ENCODE measurements at places on chromosomes 5 and 9. TPM values are rescaled to one million over a fixed set of nuclear protein-coding genes. Genes with fewer than 3 reads are reported as not detected.
A peak's percentile ranks its signal among the peaks of the same experiment; 100 is the strongest.

GRCh38 chr9:25681266-25681665, 3.0 kb upstream of the TUSC1 start:
- no peak for DNase-seq

DNA sequence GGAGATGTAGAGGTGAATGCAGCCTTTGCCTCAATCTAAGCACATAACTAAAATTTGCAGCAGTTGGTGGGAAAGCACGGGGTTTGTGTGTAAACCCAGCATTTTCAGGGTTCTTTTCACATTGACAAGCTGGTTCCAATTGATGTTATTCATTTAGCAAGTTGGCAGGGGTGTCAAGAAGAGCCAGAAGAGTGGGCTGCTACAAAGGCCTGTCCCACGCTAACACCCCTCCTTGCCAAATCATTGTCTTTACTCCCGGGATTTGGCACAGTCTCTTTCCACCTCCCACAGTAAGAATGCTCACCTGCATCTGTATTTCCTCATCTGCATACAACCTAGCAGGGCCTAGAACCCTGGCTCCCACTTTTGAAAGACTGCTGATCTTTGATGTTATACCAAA, 11.8 kb downstream of the RGMB start:
- DNase-seq: no peak

- no peak for DNase-seq
Observed at GRCh38 chr9:34553511-34554021, 30.8 kb upstream of the ENHO start.

Gene OBP2B
- polyA plus RNA-seq: not detected

Gene PCDHA8
- 0.03 TPM for polyA plus RNA-seq

Gene PRR16
- 19.3 TPM for polyA plus RNA-seq

DNA sequence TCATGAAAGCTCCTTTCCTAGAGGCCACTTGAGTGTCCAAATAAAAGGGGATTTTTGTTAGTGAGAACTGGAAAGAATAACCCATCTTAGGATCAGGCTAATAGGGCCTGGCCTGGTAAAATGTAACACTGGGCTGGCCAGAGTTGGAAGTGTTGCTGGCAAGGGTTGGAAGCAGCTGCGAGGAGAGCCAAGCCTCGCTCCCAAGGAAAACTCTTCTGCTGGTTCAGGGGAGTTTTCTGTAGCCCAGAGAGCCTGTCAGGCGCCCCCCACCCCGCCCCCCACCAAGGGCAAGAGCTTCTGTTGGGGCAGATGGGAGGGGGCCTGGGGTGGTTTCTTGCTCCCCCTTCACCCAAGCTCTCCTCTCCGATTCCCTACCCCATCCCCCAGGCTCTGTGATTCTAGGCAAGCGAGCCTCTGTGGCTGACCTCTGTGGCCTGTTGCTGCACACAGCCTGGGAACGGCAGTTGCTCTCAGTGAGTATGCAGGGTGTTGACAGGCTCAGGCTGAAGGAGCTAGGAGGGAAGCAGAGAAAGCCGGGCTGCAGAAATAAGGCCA, 547.8 kb downstream of the CCDC171 start:
- no peak for DNase-seq

Gene CTSV
- polyA plus RNA-seq: 0.24 TPM

- no peak for DNase-seq
Observed at GRCh38 chr9:86525182-86525581, 171.0 kb upstream of the TUT7 start.

- peak; percentile 46 for DNase-seq
Observed at GRCh38 chr5:117263231-117263630, 688.6 kb upstream of the SEMA6A start.

DNA sequence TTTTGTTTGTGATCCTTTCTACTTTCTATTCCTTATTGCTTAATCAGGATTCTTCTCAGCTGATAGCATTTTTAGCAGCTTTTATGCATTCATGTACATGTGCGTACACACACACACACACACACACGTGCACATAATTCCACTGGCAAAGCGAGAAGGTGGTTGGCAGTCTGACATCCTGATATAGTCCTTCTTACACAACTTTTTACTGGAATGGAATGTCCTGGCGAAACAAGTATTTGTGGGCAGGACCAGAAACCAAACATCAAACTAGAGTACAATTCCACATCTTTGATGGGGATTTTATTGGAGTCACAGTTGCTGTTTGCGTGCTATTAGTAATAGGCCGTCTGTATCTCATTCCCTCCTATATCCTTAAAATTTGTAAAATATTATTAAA, 356.5 kb downstream of the CCDC171 start:
- DNase-seq: no peak

Gene TNC
- polyA plus RNA-seq: 43.4 TPM

GRCh38 chr5:33785571-33785970, 106.2 kb downstream of the ADAMTS12 start:
- no peak for DNase-seq

Gene TARS1
- 83.3 TPM for polyA plus RNA-seq

Gene CER1
- polyA plus RNA-seq: 0.46 TPM

Gene CTXN3
- 1.0 TPM for polyA plus RNA-seq

DNA sequence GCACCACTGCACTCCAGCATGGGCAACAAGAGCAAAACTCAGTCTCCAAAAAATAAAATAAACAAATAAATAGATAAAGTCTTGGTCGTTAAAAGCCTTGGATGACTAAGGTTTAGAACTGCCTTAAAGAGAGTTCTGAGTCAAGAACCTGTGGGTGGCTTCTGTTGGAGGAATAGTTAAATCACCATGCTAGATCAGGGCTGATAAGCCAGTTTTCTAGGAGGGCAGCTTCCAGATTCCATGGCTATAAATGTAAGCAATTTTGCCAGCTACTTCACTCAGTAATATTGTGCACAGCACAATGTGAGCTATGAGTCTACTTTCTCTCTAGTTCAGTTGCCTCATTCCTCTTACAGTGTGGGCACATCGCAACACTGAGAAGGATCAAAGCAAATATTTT, 242.1 kb upstream of the NUDT12 start:
- no peak for DNase-seq

DNA sequence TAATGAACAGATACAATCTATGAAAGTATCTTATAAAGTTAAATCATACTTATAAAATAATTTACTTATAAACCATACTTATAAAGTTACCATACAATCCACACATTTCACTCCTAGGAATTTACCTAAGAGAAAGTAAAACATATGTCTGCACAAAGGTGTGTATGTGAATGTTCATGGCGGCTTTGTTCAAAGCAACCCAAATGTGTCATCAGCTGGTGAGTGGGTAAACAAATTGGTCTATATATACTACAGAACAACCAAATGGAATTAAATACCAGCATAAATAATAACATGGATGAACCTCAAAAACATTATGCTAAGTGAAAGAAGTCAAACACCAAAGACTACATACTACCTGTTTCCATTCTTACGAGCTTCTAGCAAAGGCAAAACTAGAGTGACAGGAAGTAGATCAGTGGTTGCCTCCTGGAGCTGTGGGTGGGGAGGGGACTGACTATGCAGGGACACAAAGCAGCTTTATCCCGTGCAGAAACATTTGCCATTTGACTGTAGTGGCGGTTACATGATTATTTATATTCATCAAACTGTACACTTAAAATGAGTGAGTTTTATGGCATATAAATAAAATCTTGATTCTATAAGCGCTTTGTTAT, 10.6 kb downstream of the TRAF1 start:
- no peak for DNase-seq

GRCh38 chr9:38240051-38240450, 152.5 kb upstream of the ALDH1B1 start:
- DNase-seq: no peak

DNA sequence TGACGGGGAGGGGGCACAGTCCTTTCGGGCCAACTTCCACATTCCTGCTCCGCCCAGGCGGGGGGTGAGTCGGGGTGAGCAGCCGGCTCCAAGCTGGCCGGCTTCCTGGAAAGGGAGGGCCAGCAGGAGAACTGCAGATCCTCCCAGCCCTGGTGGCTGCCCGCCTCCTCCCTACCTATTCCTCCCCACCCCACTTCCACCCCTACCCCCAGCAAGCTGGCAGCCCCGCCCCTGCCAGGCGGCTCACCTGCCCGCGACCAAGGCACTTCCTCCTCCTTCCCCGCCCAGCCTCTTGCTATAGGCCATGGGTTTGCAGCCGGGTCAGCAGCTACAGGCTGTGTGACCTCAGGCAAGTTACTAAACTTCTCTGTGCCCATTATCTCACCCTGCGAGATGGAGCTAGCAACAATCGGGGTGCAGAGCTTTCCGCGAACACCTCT, 5.6 kb upstream of the IRF1 start:
- peak; percentile 53 for DNase-seq

DNA sequence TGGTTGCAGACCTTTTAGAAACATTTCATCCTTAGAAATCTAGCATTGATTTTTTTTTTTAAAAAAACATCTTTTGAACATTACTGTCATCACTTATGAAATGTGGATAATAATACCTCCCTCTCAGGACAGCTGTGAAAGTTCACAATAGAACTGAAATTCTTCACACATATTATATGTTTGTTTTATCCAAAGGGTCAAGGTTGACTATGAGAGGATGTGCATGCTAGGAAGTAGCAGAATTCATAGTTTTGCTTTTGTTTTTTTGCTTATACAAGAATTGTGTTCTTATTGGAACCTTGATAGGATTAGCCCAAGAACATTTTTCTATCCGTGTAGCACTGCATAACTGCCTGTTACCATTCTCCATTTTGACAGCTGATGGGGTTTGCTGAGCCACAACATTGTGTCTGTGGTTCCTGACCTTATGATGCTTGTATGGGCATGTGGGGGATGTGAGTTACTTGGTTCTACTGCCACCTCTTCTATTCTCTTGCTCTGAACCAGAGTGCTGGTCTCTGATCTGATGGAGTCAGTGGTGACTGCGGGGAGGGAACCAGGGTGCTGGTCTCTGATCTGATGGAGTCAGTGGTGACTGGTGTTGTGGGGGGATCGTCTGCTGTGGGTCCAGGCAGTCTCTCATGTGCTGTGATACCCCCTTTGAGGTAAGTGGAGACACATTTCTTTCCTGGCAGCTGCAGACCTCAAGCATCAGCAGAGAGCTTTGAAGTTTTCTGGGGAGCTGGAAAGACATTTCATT, 27.1 kb upstream of the ACTBL2 start:
- DNase-seq: no peak

Gene CDC25C
- polyA plus RNA-seq: 2.4 TPM

- DNase-seq: no peak
Observed at GRCh38 chr5:157271740-157272271, 5.9 kb downstream of the CYFIP2 start.

DNA sequence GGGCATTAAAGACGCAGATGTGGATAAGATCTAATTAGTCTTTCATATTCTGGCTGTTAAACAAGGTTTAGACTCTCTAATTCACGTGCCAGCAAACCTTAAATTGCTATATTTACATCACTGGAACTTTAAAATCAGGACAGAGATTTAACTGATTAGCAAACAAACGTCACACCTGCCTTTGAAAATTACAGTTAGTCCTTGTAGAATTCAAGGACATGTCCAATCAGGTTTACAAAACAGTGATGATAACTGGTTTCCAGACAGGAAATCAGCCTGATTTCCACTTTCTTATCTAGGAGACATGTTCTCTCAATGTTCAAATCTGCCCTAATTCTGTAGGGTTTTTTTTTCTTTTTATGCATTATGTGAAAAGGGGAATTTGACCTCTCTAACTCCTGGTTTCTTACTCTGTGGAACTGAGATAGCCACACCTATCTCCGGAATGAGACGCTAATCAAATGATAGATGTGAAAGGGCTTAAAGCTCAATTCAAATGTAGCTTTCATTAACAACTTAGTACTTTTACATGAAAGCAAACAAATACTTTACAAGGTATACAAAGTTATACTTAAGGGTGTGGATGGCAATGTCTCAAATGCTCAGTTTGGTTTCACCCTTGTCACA, 26.5 kb downstream of the SPINK5 start:
- DNase-seq: no peak

DNA sequence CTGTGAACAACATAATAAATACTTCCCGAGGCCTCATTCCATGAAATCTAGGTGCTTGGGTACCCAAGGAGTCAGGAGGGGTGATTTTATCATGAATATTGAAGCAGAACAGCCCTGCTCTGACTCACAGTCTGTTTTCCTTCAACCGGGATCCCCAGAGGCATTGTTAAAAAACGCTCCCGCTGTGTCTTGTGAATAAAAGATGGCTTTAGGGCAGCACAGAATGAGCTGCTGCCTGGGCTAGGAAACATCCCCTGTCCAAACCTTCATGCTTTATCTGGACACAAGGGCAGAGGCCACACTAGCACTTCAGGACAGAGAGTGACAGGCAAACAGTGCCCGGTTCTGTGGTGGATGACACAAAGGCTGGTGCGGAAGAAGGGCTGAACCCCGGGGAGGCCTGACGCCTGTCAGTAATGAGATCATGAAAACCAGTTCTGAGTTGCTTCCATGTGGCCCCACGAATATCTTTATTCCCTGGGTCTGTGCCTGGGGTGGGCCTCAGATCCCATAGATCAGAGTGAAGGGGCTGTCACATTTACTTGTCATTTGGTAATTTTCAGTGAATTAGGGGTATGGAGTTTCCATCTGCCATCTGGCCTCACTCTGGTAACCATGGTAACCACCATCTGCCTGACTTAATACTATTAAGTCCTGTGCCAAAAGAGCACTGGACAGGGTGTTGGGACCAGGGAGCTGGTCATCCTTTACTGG, 2.6 kb downstream of the IGFBPL1 start:
- DNase-seq: no peak

DNA sequence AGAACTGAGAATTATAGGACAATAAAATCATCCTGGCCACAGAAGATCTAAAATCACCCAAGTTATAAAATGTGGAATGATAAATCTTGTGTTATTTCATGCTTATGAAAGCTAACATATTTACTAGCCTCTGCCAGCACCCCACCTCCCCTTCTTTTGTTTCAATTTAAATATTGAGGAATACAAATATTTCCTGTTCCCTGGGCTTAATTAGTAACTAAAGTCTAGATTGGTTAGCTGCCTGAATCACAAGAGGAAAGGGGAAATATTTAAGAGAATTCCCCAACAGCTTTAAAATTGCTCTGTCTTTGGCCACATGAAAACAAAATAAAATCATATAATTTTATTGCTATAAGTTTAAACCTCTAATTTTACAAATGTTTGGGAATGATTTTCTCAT, 287.0 kb downstream of the PRELID2 start:
- no peak for DNase-seq

Gene IL13
- not detected for polyA plus RNA-seq

Gene FOXD4L6
- not detected for polyA plus RNA-seq

DNA sequence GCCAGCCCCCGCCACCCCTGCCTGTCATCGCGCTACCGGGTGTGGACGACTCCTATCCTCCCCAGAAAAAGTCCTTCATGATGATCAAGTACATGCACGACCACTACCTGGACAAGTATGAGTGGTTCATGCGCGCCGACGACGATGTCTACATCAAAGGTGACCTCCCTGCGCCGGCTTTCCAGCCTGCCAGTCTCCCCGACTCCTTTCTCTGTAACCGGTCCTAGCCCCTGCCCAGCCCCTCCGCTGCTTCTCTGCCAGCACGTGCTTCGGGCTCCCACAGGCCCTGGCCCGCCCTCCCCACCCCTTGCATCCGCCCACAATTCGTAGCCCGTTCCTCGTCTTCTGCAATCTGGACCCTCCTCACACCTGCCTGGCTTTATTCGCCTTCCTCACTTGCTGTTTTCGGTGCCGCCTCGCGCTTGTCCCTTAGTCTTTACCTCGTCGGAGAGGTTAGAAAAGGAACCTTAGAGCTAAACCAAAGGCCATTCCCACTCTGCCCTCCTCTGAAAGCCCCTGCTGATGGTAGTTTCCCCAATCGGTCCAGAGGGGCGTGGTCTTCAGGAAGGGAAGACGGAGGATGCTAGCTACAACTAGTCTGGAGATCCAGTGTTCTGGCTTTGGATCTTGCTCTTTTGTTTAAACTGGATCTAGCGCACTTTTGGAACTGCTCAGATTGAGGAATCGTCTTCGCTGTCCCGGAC, 1.4 kb downstream of the CHSY3 start:
- DNase-seq: no peak

Gene SV2C
- polyA plus RNA-seq: 0.08 TPM

- DNase-seq: peak; percentile 20
Observed at GRCh38 chr9:135085830-135086546, 1.5 kb upstream of the OLFM1 start.

Gene NFIB
- polyA plus RNA-seq: 82.4 TPM
